ENCODE measurements at places on chromosomes 12 and 14.

DNA sequence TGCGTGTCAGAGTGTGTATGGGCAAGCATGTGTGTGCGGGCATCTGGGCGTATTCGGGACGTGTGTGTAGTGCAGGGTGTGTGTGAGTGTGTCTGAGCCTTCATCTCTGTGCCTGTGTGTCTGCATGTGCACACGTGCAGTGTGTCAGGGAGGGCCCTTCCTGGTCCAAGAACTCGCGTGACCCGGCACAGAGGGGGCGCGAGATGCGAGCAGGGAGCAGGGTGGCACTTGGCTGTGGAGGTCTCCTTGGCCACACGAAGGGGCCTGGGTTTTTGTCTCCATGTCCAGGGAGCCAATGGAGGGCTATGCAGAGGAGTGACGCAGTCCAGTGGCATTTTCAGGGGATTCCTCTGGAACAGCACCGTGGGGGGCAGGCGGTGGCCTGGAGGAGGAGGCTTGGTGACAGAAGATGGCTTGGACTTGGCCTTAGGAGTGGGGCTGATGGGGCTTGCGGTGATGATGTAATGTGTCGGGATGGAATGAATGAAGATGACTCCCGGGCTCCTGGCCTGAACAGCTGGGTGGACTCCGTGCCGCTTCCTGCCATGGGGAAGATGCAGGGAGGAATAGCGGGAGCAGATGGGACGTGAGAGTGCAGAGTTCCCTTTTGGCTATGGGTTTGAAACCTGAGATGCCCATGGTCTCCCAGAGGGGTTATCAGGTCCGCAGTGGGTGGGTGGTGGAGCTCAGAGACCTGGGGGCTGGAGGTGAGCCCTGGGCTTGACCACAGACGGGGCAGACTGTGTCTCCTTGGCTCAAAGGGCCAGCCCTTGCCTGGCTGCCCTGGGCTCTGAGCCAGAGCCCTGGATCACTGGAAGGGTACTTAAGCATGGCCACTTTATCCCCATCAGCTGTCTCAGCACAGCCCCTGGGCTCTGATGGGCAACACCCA lies 208.3 kb downstream of the PHETA1 start:
- DNase-seq, result no peak

GRCh38 chr14:46540986-46541385 lies 110.6 kb downstream of the RPL10L start:
- no peak for DNase-seq

DNA sequence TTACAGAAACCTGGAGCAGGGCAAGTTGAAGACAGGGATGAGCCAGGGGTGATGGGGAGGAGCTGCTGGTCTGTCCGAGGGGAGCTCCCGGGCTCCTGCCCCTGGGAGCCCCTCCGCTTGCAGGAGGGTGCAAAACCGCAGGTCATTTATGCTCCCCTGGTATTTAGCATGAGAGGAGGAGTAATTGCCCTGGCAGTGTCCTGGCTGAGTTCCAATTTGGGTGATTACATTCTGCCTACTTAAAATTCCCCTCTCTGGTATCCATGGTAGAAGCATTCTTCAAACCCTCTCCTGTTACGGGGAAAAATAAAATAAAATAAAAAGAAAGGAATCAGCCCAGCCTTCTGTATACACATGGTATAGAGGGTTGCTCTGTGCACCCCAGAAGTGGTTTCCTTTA lies 61.7 kb upstream of the VRK1 start:
- no peak for DNase-seq

GRCh38 chr12:116734156-116734768 lies 3.6 kb downstream of the SPRING1 start:
- DNase-seq, result no peak

DNA sequence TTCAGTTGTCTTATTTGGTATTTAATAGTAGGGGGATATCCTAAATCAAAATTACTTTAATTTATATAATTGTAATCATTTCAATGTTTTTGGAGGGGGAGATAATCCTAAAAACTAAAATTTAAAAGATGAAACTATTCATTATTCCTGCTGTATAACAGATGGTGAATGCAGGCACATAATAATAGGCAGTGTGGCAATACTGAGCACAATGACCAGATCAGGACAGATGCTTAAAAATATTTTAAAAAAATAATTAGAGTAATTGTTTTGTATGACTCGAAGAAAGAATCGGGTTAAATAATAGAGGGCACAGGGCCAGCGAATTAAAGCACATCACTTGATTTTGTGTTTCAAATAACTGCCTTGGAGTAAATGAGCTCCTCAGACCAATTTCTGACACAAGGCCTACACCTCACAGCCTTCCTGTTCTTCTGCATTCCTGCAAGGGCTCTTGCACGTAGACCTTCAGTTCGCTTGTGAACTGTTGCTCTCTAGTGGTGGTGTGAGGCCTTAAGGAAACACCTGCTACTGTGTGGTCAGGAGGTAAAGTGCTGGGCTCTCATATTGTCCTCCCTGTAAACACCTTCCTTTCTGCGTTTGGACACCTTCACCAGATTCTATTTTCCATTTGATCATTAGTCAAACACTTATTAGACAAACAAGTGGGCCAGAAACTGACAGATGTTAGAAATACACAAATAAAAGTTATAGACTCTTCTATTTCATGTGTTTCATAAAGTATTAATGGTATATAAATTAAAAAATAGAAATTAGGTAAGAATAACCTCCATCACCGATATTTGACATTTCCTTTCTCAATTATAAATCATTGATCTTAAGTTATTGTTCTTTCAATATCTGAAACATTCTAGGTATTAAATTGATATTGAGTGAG lies 29.3 kb upstream of the KLRF1 start:
- DNase-seq, result no peak

GRCh38 chr14:50932592-50933495 lies 11.4 kb downstream of the PYGL start:
- DNase-seq, result no peak

Data from cortex of kidney (tissue), 1 donor.